ENCODE measurements at places on chromosomes 1 and 21.

DNA sequence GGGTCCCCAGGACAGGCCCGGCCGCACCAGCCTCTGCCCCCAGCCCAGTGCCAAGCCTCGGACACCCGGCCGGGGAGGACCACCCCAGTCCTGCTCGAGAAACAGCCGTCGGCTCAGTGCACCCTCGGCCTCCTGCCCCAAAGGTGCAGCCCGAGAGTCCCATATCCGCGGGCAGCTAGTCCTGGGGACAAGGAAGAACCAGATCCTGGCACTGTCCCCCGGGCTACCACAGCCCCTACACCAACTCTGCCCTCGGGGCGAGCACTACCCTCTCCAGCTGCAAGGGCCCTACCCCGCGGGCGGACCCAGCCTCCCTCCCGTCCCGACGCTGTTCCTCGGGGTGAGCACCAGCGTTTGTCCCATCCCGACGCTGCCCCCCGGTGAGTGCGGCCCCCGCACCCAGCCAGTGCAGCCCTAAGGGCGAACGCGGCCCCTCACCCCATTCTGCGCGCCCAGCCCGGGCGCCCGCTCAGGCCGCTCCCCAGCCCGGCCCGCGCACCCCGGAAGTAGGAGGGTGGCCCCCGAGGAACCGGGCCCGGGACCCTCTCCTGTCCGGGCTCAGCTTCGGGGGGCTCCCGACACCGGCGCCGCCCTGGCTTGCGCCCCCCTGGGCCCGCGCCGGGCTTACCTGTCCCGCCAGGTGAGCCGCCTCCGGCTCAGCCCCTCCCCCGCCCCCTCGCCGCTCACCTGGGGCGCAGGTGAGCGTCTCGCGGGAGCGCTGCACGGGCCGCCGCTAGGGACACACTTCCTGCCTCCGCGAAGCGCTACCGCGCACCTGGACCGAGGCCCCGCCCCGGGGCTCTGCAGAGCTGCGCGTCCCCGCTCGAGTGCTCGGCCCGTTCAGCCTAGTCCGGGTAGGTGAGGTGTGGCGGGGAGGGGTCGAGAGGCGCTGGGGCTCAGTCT lies at the start of gene KDF1:
KDF1 (minus strand) TSS at position 747 of the 903 bp plus-strand sequence. CDS start 8,088 bp downstream, outside the sequence.
- DNase-seq = peak; percentile 53

DNA sequence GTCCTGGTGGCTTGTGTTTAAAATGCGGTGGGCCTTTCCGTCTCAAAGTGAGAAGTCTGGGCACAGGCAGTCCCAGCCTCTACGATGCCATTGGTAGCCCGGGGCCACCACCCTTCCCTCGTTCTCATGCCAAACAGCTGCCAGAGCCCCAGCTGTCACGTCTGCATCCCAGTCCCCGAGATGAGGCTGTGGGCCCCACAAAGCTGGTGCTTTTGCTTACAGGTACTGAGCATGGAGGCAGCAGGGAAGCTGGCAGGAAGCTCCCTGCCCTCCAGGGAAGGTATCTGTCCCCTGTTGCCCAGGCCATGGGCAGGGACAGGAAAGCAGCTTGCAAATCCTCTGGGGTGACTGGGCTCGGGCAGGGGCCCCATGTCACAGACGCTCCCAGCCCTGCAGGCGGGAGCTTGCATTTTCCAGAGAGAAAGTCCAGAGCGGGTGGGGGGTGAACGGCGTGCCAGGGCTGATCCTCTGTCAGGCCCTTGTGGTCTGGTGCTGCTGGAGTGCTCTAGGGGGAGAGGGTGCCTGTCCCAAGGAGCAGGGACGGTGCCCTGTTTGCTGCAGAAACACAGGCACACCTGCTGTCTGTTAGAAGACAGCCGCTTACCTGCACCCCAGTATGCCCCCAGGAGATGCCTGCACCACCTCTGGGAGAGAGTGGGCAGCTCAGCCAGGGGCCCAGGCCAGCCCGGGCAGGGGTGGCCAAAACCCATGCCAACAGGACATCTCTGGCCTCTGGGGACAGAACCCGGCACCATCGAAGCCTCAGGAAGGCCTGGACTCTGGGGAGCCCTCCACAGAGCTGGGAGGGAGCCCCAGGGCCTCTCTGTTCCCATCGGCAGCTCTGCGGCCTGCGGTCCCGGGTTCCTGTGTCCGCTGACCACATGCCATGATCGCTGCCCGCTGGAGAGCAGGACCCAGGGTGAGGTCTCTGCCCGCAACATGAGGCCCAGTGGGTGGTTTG lies 45.9 kb downstream of the SLX9 start:
- DNase-seq = no peak

DNA sequence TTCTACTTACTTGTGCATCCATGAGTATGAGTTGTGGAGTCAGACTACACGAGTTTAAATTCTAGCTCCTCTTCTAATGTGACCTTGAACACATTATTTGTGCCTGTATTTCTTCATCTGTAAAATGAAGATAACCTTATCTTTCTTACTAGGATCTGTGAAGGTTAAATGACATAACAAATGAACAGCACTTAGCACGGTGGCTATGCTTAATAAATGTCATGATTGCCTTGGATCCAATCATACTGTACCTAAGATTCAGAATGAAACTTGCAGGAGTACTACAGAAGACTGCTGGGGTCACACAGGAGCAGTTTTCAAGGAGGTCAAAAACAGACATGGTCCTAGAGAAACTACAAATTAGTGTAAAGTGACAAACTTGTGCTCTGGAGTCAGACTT lies 22.2 kb upstream of the ALG14 start:
- DNase-seq = no peak

- DNase-seq = no peak
These were observed 1.9 kb downstream of the MANEAL start for GRCh38 chr1:37795340-37796125.

GRCh38 chr1:47436979-47437446 lies 831 bp upstream of the FOXD2 start:
- no peak for DNase-seq

DNA sequence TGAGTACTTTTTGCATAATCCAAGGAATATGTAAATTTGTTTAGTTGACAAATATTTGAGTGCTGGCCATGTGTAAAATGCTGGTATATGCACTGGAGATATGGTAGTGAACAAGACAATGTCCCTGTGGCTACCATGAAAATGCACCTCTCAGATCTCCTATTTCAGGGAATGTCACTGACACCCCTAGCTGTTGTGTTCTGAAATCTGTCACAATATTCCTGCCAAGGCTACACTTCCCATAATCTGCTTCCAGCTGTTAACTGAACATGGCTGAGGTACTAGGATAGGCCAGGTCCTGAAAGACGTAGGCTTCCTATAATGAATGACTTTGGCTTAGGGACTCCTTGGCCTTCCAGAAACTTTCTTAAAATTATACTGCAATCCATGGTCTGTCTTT lies 197.8 kb downstream of the ZNF648 start:
- DNase-seq = no peak

- no peak for DNase-seq
These were observed 23.6 kb downstream of the KIAA0319L start for GRCh38 chr1:35533586-35533985.

DNA sequence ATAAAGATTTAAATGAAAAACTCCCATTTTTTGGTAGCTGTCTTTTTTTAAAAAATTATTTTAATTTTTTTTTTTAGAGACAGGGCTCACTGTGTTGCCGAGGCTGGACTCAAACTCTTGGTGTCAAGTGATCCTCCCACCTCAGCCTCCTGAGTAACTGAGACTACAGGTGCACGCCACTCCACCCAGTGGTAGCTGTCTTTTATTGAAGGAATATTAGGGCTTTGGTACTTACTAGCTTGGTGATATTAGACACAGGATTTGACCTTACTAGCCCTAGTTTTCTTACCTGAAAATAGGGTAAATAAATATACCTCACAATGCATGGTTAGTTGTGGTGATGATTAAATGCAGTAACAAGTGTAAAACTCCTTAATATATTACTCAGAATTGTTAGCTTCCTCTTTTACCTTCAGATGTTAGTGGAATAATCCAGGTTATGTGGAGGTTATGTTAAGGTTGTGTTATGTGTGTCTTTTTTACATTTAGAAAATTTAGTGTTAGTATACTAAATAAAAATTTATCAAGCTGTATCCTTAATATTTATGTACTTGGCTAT lies 66.8 kb downstream of the PHACTR4 start:
- DNase-seq = no peak

- DNase-seq = peak; percentile 99
These were observed 20.7 kb downstream of the FOXO6 start for GRCh38 chr1:41381692-41382479.

DNA sequence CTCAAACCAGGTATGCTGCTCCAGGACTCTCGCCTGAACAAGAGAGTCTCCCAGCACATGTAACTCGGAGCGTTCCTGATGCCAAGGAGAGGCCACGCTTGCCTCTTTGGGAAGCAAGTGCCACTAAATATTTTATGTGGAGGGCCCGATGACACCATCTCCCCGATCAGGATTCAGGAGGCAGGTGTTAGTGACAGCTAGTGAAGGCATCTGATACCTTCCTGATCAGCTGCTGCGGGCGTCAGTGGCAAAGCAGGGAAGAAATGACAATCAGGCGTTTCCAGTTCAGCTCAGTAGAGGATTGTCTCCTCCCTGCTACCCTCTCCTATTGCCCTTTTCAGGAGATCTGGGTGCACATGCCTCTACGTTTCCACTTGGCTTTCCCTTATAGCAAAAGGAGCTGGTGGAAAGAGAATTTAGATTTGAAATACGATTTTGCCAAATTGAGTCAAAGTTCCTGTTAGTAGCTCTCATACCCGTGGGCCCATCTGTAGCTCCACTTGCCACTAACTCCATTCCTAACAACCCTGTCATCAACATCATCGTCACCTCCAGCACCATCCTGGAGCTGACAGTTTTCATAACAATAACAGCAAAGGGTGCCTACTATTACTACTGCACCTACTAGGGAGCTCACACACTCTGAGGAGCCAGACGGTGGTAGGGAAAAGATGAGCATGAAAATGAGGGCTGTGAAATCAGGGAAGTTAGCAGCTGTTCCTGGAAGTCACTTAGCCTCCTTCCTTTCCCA lies 21.6 kb downstream of the PLXNA2 start:
- DNase-seq = no peak

- no peak for DNase-seq
These were observed 339.0 kb downstream of the DSCAM start for GRCh38 chr21:40507978-40508377.

- no peak for DNase-seq
These were observed 185.0 kb downstream of the CAMTA1 start for GRCh38 chr1:6970221-6970620.

GRCh38 chr1:94817712-94818111 lies 2.4 kb upstream of the SLC44A3 start:
- DNase-seq = no peak

- no peak for DNase-seq
These were observed 811.3 kb upstream of the ADGRL2 start for GRCh38 chr1:80989455-80989854.

DNA sequence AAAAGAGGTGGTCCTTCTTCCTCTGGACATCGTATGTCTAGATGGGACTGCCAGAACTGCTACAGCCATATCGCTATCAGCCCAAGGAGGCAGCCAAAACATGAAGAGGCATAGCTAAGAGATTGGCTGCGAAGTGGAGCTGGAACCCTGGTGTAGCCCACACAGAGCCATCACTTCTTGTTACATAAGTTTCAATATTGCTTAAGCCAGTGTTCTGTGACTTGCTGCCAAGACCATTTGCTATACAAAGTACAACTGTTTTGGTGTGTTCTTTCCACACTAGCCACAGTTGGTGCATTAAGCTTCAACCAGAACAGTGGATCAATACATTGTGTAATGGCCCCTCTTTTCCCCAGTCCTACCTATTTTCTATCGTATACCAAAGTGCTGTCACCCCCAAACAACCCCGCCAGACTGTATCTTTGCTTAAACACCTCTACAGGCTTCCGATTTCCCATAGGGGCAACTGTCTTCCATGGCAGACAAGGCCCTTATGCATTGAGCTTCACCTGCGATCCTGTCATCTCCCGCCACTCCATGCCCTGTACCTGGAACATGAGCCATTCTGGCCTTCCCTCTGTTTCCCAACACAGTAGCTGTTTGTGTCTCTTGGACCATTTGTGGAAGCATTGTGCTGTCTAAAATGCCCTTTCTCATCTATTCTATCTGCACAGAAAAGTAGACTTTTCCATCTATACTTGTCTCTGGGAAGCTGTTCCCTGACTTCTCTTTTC lies 241.8 kb downstream of the TTLL7 start:
- no peak for DNase-seq

DNA sequence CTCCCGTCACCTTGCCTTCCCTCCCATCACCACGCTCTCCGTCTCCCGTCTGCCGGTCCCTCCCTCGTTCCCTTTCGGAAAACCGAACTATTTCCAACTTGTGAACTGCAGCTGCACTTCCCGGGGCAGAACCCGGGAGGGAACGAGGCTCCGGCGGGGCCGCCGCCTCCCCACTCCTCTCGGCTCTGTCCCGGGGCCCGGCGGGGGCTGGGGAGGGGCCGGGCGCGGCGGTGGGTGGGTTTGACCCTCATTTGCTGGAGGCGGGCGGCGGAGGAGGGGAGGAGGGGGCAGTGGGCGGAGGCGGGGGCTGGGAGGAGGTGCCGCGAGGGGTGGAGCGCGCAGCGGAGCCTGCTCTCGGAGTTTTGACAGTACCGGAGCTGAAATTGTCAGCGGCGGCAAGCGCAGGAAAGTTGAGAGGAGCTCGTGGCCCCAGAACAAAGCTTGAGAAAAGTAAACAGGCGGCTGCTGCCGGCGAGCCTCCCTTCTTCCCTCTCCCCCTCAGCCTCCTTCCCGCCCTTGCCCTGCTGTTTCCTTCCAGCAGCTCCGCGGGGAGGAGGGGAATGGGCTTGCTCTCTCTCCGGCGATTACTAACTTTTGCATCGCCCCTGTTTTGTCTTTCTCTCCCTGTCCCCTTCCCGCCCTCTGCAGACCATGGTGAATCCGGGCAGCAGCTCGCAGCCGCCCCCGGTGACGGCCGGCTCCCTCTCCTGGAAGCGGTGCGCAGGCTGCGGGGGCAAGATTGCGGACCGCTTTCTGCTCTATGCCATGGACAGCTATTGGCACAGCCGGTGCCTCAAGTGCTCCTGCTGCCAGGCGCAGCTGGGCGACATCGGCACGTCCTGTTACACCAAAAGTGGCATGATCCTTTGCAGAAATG lies 2.9 kb downstream of the LMO4 start:
- DNase-seq = peak; percentile 50

- DNase-seq = peak; percentile 51
These were observed 19.7 kb downstream of the ACBD6 start for GRCh38 chr1:180482425-180483275.

GRCh38 chr1:227333423-227333822 lies 15.1 kb upstream of the CDC42BPA start:
- DNase-seq = no peak

- DNase-seq = no peak
These were observed 22.5 kb upstream of the MORC3 start for GRCh38 chr21:36297406-36297937.

- no peak for DNase-seq
These were observed 9.6 kb upstream of the RLF start for GRCh38 chr1:40151457-40152079.

DNA sequence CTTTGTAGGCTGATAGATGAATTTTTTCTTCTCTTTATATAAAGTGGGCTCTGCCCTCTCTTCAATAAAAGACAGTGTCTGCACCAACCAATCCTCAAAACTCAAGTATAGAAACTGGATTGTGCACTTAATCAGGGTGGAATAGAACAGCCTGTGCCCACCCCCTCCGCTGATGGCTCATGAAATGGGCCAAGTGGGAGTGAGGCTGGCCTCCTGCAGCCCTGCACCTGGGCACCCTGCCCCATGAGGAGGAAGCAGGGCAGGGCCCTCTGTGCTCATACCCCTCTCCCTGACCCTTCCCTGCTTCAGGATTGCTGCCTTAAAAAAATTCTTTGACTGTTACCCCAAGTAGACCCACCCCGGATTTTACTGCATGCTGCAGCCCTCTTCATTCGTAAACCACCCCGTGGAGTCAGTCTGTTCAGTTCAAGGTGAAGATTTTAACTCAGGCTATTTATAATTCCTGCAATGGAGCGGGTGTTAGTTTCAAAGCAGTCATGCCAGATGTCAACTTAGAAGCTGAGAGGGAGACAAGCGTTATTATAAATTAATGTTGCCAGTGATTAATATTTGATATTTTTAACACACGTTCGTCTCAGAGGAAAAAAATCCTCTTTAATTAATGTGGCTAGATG lies 15.8 kb downstream of the PROK1 start:
- DNase-seq = no peak
